Upper lobe of left lung (tissue), 6 donors: ENCODE measurements at places on chromosomes 7 and 10. TPM values are rescaled to one million over a fixed set of nuclear protein-coding genes. Genes with fewer than 3 reads are reported as not detected.

DNA sequence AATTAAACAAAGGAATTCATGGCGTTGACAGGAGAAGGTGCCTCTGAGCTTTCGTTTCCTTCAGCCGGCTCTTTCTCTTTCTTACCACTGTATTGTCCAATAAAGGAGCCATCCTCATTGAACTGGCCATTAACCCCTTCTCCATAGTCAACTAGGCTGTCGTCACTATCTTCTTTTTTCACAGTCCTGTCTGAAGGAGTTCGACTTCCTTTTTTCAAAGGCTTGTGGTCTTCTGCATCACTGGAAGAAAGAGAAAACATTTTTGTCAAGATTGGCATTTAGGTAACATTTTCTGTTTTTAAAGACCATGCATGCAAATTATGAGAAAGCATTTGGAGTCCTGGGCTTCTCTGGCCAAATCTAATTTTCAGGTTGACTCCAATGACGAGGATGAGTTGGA, 19.7 kb upstream of the LAMB4 start:
- no peak for DNase-seq

GRCh38 chr7:27424231-27424630, 181.6 kb downstream of the EVX1 start:
- no peak for DNase-seq

DNA sequence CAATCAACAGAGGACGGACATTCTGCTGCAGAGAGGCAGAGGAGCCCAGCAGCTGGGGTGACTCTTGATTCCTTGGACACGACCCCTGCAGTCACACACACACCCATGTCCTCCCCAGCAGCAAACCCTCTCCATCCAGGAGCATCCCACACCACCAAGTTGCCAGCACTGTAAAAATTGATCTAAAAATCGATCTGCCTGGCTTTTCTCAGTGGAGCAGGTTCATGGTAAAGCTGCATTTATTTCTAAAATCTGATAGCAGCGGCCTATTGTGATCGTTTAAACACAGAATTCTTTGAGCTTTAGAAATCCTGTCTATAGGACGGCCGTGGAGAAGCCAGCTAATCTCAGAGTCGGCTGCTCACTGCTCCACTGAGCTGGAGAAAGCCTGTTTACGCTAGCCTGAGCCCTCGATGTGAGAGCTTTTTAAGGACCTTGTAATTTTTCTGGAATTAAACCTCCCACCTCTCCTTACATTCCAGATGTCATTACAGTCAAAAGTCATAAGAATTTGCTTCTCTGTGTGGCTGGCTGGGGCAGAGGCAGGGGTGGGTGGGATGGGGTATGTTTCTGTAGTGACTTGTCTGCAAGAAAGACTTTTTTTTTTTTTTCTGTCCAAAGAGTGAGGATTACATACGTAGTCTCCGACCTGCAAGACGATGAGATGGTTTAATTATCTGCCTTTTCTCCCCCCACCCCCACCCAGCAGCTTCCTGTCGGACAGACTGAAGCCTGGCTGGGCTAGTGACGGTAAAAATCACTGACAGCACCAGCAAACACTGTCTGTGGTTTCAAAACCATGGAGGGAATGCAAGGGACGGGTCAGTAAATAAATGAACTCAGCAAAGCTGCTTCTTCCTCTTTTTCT, 31.6 kb downstream of the TRIM8 start:
- DNase-seq: peak; percentile 67

GRCh38 chr10:69241575-69241974, 21.4 kb downstream of the HKDC1 start:
- no peak for DNase-seq

GRCh38 chr7:141695803-141696289, 6.1 kb downstream of the DENND11 start:
- no peak for DNase-seq

- no peak for DNase-seq
Observed at GRCh38 chr10:73465978-73466726, 29.7 kb downstream of the PPP3CB start.

GRCh38 chr10:69844698-69845097, 43.0 kb downstream of the COL13A1 start:
- no peak for DNase-seq

GRCh38 chr10:13632884-13633440, 46.2 kb downstream of the PRPF18 start:
- DNase-seq: no peak

FAM25C gene
- total RNA-seq: not detected

CLDN4 gene
- total RNA-seq: 116 TPM

DNA sequence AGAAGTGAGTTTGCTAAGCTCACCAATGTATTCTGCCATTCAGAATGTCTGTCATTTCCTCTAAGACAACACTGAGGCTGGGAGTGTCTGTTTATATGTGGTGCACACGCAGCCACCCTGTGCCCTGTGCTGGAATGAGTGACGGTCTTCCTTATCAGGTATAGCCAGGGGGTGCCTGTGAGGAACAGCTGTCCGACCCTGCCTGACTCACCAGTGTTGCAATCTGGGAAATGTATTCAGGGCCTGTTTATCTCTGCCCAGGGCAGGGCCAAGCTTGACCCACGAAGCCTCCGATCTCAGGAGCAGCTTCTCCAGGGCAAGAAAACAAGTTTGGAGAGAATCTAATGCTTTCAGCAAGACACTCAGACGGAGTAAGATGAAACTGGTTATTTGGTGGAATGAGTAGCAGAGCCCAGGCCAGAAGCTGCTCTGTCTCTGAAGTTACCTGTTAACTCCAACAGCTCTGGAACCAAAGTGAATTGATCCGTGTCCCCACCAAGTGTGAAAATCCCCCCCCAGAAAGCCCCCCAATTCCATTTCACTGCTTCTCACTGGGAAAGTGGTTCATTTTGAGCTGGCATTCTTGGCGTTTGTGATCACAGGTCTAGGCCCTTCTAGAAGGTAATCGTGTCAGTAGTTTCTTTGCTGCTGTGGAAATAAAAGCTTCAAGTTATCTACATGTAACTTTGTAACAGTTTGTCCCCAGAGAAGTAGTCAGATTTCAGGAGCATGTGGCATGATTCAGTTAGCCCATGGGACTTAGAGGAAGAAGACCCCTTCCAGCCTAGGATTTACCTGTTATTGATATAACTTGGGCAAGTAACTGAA, 6.1 kb upstream of the UBE2H start:
- DNase-seq: peak; percentile 80

SSC4D gene
- 2.1 TPM for total RNA-seq

GRCh38 chr10:13831711-13832141, 245.0 kb downstream of the PRPF18 start:
- DNase-seq: no peak

DNA sequence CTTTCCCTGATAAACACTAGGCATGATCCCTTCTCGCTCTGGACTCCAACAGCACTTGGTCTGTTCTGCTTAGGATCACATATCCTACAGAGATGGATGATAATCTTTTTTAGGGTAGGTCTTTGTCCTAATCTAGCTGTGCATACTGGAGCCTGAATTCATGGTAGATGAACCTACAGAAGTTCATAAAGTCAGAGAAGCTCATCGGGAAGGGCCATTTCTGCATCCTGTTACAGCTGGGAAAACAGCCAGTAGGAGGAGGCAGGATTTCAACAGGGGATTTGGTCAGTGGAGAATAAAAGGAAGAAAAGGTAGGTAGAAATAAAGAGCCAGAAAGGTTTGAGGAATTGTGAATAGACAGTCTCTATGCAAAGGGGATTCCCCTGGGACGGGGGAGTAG, 101.4 kb downstream of the ANK3 start:
- no peak for DNase-seq

GRCh38 chr7:83105948-83106347, 56.7 kb downstream of the PCLO start:
- no peak for DNase-seq

- DNase-seq: peak; percentile 39
Observed at GRCh38 chr7:95527033-95527775, 41.5 kb downstream of the ASB4 start.

DNA sequence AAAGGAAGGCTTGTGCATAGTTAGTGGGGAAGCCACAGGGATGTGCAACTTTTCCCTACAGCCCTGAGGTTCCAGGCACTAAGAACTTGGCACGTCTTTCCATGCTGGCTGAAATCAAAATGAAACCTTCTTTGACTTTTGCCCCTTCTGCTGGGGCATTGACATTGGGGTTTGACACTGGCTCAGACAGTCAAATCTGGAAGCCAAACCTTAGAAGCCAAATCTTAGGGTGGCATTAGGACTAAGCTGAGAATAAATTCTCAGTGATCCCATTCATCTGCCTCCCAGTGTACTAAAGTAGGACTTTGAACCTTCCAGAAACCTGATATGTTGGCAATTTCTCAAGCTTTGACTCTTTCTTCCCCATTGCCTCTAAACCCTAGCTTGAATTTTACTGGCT, 31.3 kb upstream of the INSYN2A start:
- no peak for DNase-seq

HMX2 gene
- total RNA-seq: not detected

GRCh38 chr7:140501966-140502365, 22.7 kb upstream of the MKRN1 start:
- no peak for DNase-seq

OR2A42 gene
- not detected for total RNA-seq

- no peak for DNase-seq
Observed at GRCh38 chr10:22071332-22071731, 67.8 kb upstream of the DNAJC1 start.

DNA sequence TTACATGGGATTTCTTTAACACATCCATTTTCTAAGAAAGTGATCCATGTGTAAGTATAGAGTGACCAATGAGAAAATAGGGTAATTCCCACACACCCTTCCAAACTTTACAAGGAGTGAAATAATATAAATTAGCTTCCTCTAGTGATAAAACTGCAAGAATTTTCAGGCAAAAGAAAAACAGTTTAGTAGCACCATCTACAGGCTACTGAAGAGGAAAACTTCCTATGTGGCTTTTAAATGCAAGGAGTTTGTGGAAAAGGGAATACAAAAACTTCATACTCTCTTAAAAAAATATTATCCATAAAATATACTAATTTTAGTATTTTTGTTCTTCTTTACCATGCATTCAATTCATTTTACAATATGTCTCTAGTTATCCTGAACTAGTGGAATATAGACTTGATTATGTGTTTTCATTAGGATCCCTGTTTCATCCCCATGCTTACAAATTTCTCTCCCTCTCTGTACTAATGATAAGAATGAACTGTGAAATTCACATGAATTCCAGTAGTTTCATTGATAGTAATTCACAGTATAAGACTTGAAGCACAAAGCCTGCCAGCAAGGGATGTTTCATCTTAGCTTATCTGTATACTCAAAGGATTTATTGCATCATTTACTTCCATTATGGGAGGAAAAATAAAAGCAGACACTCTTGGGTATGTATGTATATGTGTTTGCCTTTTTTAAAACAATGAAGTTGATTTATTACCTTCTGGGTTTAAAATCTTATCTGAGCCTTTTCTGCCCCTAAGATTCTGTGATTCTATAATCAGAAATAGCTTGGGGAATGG, 442.9 kb downstream of the AUTS2 start:
- no peak for DNase-seq

- DNase-seq: no peak
Observed at GRCh38 chr10:9554321-9554720, 1463.4 kb upstream of the CELF2 start.

BMPR1A gene
- total RNA-seq: 31.0 TPM

DNA sequence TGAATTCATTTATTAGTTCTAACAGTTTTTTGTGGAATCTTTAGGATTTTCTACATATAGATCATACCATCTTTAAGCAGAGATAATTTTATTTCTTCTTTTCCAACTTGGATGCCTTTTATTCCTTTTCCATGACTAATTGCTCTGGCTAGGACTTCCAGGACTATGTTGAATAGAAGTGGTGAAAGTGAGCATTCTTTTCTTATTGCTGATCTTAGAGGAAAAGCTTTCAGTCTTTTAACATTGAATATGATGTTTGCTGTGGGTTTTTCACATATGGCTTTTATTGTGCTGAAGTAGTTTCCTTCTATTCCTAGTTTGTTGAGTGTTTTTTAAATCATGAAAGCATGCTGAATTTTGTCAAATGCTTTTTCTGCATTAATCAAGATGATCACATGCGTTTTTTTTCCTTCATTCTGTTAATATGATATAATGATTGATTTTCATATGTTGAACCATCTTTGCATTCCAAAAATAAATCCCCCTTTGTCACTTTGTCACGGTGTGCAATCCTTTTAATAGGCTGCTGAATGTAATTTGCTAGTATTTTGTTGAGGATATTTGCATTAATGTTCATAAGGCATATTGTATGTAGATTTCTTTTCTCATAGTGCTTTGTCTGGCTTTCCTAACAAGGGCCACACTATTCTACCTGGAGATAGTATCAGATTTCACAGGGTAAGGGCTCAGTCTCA, 92.9 kb downstream of the ZNF467 start:
- no peak for DNase-seq

TRIM50 gene
- total RNA-seq: 0.37 TPM

DNA sequence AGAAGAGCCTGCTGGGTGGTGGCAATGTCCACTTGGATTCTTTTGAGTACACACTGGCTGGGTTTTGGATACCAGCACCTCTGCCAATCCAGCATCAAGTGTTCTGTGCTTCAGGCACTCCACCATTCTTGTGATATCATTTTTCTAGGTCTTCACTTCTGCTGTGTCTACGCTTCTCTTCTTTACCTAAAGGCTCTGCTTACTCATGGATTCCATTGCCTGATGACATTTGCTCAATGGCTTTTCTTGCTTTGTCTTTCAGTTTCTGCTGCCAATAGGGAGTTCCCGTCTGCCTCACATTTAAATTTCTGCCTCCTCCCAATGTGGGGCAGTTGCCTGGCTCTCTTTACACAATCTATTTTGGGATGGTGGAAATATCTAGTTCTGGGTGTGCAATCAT, 12.7 kb upstream of the PAPSS2 start:
- no peak for DNase-seq

TMEM184A gene
- total RNA-seq: 5.0 TPM

DNA sequence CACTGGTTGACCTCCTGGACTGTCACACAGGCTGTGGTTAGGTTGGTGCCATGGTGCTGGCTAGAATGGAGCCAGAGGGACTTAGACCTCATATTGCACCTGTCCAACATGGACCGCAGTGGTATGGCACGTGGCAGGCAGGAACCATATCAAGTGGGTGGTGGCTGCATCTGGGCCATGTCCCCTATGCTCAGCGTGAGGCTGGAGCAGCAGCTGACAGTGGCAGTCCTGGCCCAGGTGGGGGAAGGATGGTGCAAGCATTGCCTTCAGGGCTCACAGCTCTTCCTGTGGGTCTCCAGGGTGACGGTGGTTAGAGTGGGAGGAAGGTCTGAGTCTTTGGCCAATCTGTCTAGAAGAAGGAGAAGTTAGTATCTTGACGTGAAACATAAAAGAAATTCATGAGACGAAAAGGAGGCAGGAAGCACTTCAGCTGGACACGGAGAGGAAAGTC, 54.5 kb upstream of the PFKFB3 start:
- DNase-seq: no peak

SLC26A3 gene
- not detected for total RNA-seq

TEX36 gene
- not detected for total RNA-seq

SVOPL gene
- not detected for total RNA-seq
